Stimulated activated CD4-positive, alpha-beta T cell treated with anti-CD3 and anti-CD28 coated beads, TNF-alpha, amount 100 ng/mL, for 48 hours (primary cell): ENCODE measurements at places on chromosomes 3 and 15.

GRCh38 chr3:150184426-150185071 lies 213.9 kb upstream of the PFN2 start:
- no peak for DNase-seq

DNA sequence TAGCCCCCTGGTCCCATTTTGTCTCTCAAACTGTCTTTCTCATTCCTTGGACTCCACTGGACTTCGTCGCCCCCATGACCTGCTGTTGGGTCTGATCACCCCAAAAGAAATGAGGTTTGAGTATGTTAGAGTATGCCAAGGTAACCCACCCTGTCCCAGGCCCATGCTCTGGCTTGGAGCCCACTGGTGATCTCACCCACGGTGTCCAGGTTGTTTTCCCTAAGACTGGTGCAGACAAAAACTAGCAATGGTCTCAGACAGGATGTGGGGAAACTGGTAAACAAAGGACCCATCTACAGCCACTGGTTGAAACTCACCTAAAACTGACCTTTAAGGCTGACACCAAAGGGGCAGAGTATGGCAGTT lies 38.9 kb downstream of the EFCAB12 start:
- no peak for DNase-seq

- no peak for DNase-seq
These were observed 1.2 kb downstream of the IFT122 start for GRCh38 chr3:129441215-129441614.

GRCh38 chr3:111324645-111325044 lies 217.4 kb upstream of the CD96 start:
- DNase-seq: no peak

DNA sequence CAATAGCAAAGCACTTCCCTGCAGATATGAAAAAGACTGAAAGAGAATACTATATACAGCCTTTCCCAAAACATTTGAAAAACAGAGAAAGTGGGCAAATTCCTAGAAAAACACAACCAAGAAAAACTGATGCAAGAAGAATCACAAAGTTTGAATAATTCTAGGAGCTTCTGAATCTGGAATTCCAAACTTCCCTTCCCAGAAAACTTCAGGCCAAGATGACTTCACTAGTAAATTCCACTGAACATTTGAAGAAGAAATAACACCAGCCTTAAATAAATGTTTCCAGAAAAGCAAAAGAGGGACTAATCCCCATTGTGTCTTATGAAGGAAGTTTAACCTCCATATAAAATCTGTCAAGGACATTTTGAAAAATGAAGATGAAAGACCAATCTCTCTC lies 15.8 kb upstream of the NSMCE3 start:
- no peak for DNase-seq

DNA sequence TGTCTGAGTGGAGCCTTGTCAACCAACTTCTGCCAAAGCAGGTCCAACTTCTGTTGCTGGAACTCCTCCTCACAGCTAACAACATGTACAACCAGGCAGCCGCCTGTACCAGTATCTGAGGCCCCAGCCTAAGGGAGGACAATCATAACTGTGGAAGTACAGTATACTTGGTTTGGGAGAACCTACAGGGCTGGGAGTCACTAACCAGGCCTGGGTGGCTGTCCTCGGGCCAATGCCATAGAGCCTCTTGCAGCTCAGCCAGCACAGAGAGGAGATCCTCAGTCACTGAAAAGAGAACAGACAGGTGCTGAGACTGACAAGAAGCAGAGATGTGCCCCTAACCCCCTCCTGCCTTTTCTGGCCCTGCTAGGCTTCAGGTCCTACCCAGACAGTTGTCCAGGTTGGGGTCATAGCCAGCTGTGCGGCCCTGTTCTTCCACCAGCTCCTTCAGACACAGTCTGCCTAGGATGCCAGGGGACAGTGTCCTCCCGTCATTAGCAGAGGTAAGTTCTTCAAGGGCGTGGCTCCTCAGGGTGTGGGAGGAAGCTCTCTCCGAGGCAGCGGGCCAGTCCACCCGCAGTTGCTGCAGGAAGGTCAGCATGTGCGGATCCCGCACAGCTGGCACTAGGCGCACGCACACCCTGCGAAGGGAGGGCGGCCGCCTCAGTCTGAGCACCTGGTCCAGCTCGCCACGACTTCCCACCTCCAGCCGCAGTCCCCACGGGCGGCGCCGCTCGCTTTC lies 980 bp downstream of the DALRD3 start:
- DNase-seq: no peak

GRCh38 chr15:38793206-38793810 lies 228.7 kb upstream of the RASGRP1 start:
- no peak for DNase-seq

DNA sequence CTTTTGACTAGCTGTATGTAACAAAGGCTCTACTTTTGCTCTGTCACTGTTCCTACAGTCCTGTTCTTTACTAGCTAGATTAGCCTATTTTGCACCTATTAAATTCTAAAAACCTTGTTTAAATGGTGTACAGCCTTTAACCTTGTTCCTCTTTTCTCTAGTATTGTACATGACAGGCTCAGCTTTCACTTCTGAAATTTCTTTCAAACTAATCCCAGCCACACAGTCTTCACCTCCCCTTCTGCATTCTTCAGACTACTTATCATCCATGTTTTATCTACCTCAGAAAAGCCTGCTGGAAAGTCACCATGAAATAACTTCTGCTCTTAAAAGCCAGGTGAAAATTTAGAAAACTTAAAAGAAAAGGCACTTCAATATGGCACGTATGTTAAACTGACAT lies 122.4 kb downstream of the NECTIN3 start:
- DNase-seq: no peak

DNA sequence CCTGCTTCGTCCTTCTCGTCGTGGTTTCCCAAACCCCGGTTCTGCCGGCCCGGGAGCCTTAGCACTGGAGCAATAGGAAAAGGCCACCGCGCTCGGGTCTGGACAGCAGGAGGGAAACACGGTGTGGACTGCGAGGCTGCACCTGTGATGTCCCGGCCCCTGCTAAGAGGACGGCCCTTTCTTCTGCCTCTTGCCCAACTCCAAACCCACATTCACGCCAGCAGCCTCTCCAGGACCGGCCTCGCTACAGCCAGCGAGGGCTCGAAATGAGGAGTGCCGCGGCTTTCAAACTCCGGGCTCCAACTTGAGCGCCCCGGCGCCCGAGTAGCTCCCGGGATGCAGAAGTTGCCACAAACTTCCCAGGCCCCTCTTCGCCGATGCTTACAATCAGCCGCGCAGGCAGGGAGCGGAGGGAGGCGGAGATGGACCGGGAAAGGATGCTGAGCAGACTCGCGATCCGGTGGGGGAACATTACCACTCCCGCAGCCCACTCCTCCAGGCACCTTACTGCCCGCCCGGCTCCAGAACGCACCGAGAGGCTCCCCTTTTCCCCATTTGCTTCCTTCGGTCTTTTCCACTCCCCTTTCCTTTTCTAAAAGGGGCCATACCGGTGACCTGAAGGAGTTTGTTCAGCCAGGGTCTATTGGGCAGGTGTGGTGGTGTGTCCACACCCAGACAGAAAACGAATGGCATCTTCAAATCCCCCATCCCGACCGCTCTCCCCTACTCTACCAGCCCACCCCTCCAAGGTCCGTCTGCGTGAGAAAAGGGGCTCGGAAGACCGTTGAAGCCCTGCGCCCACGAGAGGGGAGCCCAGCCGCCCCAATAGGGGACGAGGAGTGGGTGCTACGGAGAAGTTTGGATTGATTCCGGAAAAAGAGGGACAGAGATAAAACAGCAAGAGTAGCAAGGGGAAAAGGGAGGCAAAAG lies 18.8 kb upstream of the SATB1 start:
- DNase-seq: no peak

GRCh38 chr15:70502529-70502928 lies 260.8 kb downstream of the UACA start:
- DNase-seq: no peak
